Vagina (tissue), 2 donors: ENCODE measurements at places on chromosomes 12 and 14.
A peak's percentile ranks its signal among the peaks of the same experiment; 100 is the strongest.

DNA sequence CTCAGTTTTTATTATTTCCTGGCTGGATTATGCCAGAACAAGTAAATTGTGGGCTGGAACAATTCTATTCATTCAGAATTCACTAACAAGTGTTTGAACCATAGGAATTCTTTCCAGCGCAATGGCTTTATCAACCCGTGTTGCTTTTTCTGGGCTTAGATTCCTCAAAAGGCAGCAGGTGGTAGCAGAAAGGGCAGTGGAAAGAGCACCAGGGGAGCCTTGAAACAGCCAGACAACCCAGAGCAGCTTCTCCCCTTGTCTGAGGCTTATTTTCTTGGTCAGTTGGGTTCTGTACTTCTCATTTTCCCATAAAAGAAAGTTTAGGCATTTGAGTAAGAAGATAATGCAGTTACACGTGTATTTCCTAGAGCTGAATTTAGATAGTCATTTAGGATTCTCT is 130.7 kb downstream of the OTOGL start:
- DNase-seq = no peak

- no peak for DNase-seq
Measured at GRCh38 chr12:123242116-123242904, 9.1 kb downstream of the MTRFR start.

DNA sequence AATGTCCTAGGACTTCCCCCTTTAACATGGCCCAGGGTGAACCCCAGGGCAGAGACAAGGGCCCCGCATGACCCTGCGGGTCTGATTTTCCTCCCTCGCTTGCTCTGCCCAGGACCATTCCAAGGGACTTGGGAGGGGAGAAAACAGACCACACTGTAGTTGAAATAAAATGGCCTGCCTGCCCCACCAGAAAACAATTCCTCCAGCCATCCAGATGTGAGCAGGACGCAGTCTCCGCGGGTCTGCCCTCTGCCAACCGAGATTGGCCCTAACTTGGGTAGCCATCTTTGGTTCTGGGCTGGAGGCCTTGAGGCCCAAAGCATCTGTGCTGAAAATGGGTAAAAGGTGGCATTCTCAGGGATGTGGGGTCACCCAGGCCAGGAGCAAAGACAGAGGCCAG is 75.5 kb downstream of the RFLNA start:
- no peak for DNase-seq

DNA sequence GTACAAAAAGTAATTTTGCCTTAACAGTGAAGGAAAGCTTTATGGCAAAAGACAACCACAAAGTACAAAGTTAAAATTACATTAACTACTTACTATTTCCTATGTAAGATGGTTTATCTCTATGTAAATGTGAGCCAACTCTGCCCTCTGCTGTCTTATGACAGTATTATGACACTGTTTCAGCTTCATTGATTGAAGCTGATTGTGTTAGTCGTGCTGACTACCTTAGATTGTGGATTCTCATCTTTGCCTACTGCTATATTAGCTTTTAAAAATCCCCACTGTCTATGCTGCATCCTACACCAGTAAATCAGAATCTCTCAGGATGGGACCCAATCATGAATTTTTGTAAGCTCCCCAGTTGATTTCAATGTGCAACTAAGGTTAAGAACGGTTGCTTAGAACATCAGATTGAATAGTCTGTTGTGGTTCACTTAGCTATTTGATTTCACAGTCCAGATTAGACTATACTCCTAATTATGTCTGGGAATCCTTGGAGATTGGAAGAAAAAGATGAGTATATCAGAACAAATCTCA is 12.2 kb upstream of the SPTB start:
- no peak for DNase-seq

DNA sequence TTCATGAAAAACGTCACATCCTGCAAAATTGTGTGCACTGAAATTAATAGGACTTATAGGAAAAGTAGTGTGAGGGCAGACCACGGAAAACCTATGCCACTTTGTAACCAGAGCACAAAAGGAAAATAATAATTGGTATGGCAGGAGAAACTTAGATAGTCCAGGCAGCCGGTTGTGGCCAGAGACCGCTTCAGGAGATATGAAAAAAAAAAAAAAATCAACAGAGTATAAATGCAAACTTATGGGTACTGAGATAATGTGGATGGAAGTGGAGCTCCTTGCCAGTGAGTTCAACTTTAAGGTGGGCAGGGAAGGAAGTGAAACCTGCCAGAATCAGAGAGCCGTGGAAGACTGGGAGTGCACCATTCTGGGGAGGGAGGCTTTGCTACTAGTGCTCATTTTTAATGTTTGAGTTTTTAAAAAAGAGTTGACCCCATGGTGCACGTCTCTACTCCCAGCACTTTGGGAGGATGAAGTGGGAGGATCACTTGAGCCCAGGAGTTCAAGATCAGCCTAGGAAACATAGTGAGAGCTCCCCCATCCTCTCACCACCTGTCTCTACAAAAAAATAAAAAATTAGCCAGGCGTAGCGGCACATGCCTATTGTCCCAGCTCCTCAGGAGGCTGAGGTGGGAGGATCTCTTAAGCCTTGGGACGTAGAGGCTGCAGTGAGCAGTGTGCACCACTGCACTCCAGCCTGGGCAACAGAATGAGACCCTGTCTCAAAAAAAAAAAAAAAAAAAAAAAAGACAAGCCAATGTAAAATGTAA is 34.3 kb upstream of the METAP2 start:
- DNase-seq = no peak

DNA sequence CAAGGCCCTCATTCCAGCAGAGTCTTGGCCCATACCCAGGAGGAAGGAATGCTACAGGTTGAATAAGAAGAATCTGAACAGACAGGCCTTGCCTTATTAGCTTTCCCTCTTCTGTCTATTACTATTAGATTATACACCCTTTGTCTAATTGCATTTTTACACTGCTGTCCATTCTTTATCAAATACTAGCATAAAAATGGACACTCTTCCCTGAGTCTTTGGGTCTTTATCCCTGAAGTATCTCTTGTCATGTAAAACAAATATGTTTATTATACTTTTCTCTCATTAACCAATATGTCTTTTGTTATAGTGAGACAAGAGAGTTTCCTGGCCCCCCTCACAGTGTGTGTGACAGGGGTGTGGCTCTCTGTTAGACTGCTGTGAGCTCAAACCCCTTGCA is 897.4 kb upstream of the SEL1L start:
- DNase-seq = no peak

DNA sequence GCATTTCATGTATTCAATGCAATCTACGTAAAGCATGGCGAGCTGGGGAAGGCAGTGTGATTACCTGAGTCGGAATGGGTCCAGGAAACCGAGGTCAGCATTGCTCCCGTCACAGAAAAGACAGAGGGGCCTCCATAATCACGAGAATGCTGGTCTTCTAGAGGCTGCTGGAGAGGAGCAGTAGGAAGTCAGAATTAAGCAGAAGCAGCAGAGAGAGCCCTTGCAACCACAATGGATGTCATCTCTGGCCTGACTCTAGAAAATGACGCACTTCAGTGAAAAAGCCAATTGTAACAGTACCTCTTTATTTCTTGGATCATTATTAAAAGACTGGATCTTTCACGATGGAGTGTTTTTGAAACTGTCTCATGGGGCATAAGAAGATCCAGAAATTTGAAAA is 69.5 kb upstream of the FOXN3 start:
- no peak for DNase-seq

- DNase-seq = no peak
Measured at GRCh38 chr14:72217135-72217534, 284.9 kb downstream of the RGS6 start.

DNA sequence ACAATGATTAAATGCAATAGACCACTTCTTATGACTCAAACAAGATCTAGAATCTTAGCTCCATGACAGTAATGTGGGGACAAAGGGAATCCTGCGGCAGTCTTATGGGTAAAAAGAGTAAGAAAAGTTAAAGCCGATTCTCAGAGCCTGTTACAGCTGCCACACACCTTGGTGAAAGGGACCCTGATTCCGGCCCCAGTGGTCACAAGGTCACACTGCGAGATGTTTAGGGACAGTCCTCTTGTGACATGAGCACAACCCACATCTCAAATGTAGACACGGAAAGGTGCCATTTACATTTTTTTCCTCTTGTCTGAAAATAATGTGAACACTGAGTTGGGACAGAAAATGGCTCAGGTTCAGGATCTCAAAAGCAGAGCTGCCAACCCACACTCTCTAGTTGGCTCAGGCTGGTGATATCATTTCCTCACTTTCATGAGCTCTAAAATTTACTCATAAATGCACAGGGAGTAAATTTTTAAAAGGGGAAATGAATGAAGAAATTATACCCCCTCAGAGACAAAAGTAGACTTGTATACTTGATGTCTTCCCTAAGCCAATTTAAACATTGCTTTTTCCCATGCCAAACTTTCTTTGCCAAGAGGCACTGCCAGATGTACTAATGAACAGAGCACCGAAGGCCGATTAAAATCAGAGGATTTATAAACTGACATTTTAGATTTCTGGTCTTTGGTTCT is 113.1 kb upstream of the OVCH1 start:
- no peak for DNase-seq

DNA sequence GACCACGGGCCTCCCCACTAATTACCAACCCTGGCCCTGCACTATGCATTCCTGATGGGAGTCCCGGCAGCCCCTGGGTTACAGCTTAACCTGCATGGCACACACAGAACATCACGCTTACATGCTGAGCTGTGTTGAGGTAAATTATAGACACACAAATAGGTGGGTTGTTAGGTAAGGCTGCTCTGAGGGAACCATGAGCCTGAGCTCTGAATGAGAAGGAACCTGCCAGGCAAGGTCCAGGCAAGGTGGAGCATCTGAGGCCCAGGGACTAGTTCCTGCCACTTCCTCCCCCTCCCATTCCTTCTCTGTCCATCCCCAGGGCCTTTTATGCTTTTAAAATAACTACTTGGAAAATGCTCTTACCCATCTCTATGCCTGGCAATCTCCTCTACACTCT is 82.7 kb upstream of the ESRRB start:
- peak; percentile 72 for DNase-seq

DNA sequence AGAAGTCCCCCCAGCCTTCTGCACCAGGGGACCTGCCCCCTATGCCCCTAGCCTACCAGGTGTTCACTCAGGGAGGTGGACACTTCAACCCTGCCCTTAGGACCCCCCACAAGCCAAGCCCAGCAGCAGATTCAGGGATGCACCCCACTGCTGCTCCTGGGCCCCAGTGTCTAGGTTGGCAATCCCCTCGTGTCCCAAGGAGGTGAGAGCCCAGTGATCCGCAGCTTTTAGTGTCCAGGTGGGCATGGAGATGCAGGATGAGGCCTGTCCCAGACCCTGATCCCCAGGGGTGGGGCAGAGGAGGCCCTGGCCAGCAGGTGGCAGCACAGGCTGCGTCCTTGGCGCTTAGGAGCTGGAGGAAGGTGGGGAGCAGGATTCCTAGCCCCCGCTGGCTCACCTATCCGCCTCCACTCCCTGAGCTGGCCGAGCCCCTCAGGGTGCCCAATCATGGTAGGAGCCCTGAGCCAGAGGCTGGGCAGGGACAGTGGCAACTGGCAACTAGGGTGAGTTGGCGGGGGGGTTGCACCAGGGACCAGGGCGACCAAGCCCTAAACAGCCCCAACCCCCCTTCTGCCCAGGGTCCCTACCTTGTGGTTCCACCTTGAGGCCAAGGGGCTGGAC is 4.1 kb downstream of the CKB start:
- DNase-seq = no peak

DNA sequence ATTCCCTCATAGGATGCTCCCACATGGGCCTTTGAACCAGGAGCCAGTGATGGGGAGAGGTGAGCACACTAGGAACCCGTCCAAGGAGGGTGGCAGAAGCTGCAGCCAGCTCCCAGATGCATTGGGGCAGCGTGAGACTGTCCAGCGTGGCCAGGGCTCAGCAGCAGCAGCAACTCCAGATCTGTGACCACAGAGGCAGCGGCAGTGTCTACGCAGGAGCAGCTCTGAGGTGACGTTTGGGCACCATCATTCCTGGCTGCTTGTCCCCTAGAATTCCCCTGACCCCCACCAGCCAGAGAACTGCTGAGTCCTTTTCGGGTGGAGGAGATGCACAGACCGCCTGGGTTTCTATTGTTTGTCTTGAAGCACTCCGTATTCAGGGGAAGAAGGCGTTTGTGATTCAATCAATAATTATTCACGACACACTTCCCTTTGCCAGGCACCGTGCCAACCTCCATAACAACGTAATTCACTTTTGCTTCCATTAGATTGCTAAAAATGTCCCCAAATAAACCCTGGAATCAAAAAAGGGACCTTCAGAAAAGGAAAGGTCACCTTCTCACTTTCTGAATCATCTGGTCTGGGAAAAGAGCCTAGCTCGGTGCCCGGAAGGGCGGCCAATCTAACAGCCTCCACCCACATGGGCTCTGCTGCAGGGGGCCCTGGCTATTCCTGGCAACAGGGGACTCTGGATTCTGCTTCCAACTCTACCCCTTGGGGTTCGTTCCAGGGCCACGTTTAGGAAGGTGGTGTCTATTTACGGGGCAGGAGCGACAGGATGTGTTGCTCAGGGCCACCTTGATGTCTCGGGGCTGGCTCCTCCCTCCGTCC is 11.4 kb upstream of the BDKRB2 start:
- DNase-seq = no peak

GRCh38 chr12:113030875-113031525 is 25.5 kb upstream of the DTX1 start:
- DNase-seq = no peak

DNA sequence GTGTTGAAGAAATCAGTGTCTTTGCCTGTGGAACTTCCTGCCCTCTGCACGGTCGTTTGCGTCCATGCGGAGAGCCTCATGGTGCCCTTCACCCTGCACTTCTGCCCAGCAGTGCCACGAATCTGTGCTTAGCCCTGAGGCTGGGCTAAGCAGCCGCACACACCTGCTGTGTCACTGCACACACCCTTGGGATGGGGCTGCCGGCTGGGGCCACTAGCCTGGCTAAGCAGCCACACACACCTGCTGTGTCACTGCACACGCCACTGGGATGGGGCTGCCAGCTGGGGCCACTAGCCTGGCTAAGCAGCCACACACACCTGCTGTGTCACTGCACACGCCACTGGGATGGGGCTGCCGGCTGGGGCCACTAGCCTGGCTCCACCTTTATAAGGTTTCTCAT is 188.5 kb downstream of the KIF26A start:
- DNase-seq = no peak

DNA sequence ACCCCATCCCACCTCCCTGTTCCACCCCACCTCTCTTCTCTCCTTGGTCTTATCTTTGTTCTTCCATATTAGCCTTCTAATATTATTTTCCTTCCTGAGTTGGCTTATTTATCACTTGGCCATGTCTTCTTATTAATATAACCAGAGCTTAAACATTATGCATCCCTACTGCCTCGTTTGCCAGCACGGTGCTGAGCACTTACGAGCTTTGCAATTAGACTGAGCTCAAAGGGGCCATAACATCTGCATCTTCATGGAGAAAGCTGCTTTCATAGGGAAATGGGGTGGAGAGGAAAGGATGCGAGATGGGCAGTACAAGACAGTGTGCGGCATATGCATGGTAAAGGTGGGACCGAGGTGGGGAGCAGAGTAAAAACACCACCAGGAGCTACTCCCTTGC is 342.8 kb downstream of the FUT8 start:
- no peak for DNase-seq

DNA sequence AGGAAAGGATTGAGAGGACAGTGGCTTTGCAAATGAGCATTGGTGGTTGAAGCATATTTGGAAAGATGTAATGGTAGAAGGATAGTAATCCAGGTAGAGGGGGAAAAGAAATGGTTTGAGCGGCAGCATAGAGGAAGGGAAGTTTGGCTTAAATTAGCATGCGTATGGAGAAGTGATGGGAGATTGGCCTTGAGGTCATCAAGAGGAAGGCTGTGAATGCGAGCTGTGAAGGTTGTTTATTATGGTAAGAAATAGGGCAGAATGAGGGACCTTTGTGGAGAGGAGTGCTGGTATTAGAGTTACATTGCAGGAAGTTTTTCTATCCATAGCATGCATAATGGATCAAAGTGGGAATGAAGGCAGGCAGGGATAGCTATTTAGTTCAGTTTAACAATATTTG is 162.1 kb downstream of the TMTC2 start:
- DNase-seq = no peak
